Adrenal gland (tissue), 19 donors: ENCODE measurements at places on chromosomes 6 and 20. TPM values are rescaled to one million over a fixed set of nuclear protein-coding genes. Genes with fewer than 3 reads are reported as not detected.

RAB5IF gene
- 44.9 TPM for polyA plus RNA-seq

SLC17A1 gene
- 0.44 TPM for polyA plus RNA-seq

SIRPD gene
- polyA plus RNA-seq: 1.5 TPM

COL12A1 gene
- 21.6 TPM for polyA plus RNA-seq

SAMD3 gene
- 3.9 TPM for polyA plus RNA-seq

GCNT2 gene
- 0.27 TPM for polyA plus RNA-seq

OR2B6 gene
- polyA plus RNA-seq: not detected

ZBTB9 gene
- 3.8 TPM for polyA plus RNA-seq

OR2J3 gene
- not detected for polyA plus RNA-seq

TAF11 gene
- 42.6 TPM for polyA plus RNA-seq
